Stimulated activated CD4-positive, alpha-beta T cell treated with anti-CD3 and anti-CD28 coated beads, Interleukin-4, amount 100 ng/mL, for 48 hours (primary cell): ENCODE measurements at places on chromosomes 2 and 18.
A peak's percentile ranks its signal among the peaks of the same experiment; 100 is the strongest.

GRCh38 chr2:73937899-73938298 lies 11.2 kb downstream of the DGUOK start:
- DNase-seq: no peak

DNA sequence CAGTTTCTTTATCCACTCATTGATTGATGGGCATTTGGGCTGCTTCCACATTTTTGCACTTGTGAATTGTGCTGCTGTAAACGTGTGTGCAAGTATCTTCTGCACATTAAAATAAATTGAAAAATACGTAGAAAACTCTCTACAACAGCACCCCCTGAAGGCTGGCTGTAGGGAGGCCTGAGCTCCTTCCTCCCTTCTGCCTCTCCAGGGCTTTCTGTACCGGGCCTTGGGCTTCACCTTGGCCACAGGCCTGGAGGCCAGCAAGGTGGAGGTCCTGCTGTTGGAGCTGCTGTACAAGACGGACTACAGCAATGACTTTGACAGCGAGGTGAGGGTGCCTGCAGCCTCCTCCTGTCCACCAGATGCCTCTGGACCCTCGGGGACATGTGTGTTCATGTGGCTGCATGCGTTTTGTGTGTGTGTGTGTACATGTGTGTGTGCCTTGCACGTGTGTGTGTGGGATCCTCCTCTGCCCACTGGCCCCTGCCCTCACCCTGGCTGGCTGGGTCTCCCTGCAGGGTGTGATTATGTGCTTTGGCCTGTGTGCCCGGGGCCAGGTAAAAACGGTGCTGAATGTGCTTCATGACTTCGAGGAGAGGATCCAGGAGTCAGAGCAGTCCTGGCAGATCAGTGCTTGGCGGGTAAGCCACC lies 29.2 kb downstream of the MROH2A start:
- no peak for DNase-seq

DNA sequence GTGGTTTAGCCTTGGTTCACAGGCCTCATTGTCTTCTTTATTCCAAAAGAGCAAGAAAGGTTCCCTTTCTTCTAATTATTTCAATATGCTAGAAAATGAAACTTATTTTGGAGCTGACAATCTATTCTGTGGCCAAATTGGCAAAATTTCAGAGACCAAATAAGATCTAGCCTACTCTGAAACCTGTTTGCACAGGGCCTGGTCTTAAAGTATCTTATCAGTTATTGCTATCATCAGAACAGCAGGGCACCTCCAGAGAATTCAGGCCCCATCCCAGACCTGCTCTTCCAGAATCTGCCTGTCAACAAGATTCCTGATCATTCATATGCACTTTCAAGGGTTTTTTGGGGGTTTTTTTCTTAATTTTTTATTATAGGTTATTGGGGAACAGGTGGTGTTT lies 198.7 kb downstream of the ANAPC1 start:
- DNase-seq: no peak

- no peak for DNase-seq
These were observed 111.8 kb downstream of the STPG4 start for GRCh38 chr2:47043142-47043890.

GRCh38 chr2:168583710-168584521 lies 127.8 kb downstream of the CERS6 start:
- DNase-seq: no peak

DNA sequence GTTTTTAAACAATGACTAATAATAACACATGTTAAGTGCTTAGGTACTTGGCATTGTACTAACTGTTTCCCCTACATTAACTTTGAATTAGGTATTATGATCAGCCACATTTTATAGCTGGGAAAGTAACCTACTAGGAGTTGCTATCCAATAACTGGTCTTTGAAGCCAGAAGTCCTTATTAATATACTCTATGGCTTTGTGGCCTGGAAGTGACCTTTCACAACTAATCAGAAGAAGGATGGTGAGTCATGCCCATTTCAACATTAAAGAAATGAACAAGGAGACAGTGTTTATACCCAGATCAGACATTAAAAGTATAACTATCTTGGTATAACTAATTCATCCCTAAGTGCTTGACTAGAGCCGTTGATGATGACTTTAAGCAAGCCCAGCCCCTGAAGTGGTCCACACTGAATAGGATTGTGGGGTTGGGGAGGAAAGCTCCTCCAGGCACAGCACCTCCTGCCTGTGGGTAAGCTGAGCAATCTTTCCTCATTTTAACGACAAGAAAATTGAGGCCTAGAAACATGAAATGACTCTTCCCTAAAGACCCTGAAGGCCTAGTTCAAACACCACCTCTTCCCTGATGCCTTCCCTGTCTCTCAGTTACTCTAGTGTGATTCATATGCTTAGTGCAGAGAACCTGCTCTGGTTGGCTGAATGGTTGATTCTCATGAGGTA lies 71.6 kb upstream of the RFX8 start:
- DNase-seq: no peak

DNA sequence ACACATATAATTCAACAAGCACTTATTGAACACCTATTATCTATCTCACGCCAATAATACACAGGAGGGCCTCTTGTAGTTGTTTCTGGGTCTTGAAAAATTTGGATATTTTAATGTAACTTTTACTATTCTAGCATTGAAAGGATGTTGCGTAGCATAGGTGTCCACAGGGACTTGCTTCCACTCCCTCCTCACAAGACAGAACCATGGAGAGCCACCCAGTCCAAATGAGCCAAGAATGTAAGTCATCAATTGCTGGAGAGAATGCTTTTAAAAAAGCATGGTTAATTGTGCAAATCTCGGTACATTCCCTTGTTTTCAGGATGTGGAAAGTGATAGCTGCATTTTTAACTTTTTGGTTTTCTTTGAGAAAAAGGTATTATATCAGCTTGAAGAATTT lies 46.8 kb downstream of the DOCK10 start:
- DNase-seq: no peak

DNA sequence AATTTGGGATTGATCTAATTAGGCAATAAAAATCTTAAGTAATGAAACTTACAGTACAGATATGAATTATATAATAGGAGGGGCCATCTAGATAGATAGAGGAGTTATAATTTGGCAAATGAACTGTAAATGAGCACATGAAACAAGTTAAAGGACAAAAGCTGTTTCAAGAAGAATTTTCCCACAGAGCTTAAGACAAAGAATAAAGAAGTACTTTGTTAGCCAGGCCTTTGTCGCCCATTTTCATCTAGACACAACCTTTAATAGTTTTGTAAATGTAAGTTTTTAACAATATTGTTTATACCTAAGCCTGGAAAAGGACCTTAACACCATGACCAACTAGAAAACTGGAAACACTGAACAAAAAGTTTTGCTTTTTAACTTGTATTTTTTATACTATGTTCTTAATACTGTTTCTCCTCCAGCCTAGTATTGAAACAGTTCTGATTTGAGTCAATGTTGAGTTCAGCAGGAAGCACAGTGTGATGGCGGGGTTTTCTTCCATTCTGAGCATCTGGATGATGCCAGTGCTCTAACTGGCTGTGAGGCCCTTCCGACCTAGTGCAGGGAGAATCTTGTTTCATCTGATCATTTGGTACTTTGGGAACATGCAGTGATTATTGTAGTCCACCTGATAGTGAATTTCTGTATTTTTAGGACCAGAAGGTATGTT lies 37.6 kb downstream of the FARP2 start:
- no peak for DNase-seq

GRCh38 chr2:64635976-64636911 lies 17.5 kb downstream of the SERTAD2 start:
- DNase-seq: no peak

- no peak for DNase-seq
These were observed 50.6 kb downstream of the TTC32 start for GRCh38 chr2:19851116-19851695.

DNA sequence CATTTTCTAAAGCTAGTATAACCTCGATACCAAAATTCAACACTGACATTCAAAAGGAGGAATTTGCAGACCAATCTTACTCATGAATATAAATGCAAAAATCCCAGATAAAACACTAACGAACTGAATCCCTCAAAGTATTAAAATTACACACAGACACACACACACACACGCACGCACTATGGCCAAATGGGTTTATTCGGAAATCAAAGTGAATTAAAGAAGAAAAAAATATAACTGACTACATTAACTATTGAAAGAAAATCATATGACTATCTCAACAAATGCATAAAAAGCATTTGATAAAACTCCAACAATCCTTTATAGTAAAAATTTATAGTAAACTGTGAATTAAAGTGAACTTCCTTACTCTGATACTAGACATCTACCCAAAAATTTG lies 97.9 kb upstream of the HNRNPA3 start:
- no peak for DNase-seq

DNA sequence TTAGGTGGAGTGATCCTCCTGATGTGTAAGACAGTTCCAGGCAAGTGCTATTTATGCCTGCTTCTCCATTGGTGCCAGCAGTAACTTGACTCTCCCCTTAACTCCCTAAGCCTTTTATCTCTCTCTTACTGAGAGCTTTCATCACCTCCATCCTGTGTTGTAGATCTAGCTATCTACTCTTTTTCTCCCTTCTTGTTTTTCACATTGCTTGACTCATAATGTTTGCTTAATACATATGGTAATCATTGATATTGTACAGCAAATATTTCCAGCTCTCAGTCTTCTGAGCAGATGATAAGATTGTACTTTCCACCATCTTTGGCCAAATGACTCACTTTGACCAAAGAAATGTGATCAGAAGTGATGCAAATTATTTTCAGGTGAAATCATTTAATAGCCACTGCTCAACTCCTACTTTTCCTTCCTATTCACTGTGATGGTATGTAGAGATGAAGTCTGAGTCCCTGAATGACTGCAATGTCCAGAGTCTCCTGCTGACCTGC lies 165.0 kb downstream of the PLCL1 start:
- DNase-seq: no peak

DNA sequence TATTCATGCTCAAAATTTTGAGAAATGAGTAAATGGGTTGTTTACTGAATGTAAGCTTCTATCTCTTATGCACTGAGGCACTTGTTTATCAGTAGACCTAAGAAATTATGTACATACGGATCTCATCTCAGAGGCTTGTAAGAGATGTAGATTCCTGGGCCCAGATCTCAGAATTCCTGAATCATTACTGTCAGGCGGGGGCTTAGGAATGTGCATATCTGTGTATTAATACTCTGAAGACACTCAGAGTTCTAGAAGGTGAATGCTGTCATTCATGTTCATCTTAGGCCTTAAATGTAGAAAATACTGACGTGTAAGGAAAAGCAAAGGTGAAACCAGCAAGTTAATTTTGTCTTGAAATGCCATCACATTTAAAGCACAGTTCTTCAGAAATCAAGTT lies 169.6 kb downstream of the FMNL2 start:
- DNase-seq: no peak

DNA sequence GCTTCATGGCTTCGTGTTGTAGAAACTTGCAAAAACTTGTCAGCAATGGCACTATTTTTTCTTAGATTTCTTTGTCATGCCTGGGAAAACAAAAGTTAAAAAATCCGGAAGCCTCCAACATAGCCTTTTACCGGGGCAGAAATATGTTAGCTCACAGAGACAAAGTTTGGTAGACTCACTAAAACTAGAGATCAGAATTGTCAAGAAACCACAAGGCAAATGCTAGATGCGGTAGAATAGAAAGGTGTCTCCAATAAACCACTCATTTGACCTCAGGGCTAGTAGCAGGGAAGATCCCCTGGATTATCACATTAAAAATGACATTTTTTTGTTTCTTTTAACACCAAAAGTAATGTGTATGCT lies 405 bp downstream of the CASP10 start:
- no peak for DNase-seq

DNA sequence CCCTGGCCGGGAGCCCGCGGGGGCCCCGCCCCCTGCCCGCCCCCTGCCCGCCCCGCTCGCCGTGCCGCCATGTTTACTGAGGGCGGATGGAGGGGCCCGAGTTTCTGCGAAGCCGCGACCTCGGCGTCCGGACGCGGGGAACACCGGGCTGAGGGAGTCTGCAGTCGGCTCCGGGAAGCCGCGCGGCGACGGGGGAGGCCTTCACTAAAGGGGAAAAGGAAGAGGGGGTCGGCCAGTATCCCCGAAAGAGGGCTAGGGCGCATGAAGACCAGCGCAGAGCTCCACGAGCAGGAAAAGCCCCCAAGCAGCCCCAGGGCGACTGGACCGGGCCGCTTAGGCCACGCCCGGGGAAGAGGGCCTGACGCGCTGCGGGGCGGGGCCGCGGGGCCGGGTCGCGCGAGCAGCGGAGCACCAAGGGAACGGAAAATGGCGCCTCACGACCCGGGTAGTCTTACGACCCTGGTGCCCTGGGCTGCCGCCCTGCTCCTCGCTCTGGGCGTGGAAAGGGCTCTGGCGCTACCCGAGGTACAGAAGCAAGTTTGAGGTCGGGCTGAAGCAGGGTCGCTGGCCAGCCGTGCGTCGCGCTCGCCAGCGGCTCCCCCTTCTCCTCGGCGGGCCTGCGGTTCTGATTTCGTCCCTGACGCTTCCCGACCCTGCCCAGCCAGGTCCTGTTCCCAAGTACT lies at the start of the genes ATRAID and SLC5A6:
Gene ATRAID, plus strand, starts transcription at position 99 of the 683 bp plus-strand sequence. Its CDS starts 328 bp downstream, at position 427.
Gene SLC5A6, minus strand, starts transcription at position 326 of the 683 bp plus-strand sequence. CDS start 4,618 bp downstream, outside the sequence.
- peak; percentile 80 for DNase-seq

DNA sequence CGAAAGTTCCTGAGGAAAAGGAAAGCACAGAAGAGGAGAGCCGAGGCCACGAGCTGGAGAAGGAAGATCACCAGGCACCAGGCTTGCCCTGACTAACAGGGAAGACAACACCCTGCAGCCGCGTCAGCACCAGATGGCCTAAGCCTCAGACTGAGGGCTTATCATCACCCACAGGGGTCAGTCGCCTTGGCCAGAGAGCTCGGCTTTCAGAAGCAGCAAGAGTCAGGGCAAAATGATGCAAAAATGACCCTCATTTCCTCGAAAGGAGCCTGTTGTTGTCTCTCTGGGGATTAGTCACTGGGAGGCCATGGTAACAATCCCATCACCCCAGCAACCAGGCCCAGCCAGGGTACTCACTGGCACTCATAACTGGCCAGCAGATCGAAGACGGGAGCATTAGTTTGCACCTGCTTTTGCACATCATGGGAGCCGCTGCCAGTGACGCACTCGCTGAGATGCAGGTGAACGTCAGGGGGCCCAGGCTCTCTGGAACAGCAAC lies 42.7 kb upstream of the ZFP36L2 start:
- DNase-seq: no peak

- DNase-seq: no peak
These were observed 49.4 kb downstream of the LONRF2 start for GRCh38 chr2:100272841-100273329.

DNA sequence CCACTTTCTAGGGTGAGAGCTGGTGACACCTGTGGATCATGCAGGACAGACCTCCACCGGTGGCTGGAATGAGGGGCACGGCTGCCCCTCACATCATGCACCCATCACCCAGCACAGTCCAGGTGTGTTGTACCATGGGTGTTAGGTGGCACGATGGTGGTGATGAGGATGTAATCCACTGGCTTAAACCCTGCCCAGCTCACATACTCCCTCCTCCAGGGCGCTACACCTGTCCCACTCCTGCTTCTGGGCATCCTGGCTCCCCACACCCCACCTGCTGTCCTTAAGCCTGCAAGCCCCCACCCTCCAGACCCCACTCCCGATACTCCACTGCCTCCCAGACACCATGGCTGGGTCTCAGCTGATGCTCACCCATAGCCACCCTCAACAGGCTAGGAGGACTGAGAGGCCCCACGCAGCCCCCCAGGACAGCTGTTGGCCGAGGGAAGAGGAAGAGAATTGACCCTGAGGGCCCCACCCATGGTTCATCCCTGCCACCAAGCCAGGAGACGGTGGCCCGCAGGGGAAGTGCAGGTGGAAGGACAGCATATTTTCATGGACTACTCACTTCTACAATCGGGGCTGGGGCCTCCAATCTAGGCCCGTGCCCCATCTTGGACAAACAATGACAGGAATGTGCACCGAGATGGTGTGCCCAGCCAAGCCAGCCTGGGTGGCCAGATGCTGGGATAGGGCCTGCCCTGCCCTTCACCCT lies 34.3 kb downstream of the MAL start:
- no peak for DNase-seq

GRCh38 chr2:94875820-94876522 lies 4.7 kb downstream of the TEKT4 start:
- DNase-seq: no peak

GRCh38 chr2:236073246-236073645 lies 94.9 kb downstream of the GBX2 start:
- no peak for DNase-seq
